ENCODE measurements at places on chromosomes 7 and 10.

GRCh38 chr10:101562231-101562630 lies 25.8 kb downstream of the POLL start:
- no peak for DNase-seq

- DNase-seq, result no peak
These were observed 584.9 kb downstream of the TNS3 start for GRCh38 chr7:46996972-46997371.

DNA sequence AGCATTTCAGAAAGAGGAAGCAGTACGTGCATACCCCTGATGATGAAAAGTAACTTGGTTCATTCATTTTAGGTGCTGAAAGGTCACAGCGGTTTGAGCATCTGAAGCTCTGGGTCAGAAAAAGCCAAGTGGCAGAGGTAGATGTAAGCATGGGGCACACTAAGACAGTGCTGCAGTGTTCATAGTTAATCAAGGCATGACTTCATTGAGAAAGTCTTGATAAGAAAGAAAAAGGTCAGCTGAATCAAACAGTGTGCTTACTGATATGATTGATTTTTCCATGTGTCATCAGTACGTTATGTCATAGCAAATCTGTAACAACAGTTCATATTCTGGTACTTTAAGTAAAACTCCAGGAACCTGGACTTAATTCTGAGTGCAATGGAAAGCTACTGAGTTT lies 107.7 kb upstream of the PCLO start:
- no peak for DNase-seq

DNA sequence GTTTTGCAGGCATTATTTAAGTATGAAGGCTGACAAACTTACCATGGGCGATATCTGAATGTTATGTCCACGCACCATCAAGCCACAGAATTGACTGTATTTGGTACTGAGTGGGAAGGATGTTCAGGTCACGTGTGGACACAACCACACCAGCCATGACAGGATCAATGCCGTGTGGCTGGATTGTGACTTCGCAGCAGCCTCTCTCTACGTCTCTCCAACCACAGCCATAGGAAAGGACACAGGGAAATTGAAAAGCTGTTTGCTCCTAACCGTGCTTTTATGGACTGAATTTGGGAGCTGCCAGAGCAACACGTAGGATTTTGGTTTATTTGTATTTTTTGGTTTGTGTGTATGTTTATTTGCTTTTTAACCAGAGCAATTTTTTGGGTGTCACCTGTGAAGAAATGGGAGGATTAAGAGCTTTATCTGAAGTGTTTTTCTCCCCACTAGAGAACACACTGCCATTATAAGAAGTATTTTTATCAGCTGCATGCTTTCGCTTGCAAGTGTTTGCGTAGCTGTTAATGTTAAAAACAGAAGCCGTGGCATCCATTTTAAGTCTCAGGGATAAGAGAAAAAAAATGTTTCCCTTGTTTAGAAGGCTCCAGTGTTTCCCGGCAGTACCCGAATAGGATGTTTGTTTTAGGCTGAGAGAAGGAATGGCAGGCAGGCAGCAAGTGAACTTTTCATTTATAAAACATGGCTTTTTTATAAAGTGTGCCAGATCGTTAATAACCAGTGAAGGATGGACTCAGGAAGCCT lies 401.1 kb upstream of the NFE2L3 start:
- DNase-seq, result no peak

DNA sequence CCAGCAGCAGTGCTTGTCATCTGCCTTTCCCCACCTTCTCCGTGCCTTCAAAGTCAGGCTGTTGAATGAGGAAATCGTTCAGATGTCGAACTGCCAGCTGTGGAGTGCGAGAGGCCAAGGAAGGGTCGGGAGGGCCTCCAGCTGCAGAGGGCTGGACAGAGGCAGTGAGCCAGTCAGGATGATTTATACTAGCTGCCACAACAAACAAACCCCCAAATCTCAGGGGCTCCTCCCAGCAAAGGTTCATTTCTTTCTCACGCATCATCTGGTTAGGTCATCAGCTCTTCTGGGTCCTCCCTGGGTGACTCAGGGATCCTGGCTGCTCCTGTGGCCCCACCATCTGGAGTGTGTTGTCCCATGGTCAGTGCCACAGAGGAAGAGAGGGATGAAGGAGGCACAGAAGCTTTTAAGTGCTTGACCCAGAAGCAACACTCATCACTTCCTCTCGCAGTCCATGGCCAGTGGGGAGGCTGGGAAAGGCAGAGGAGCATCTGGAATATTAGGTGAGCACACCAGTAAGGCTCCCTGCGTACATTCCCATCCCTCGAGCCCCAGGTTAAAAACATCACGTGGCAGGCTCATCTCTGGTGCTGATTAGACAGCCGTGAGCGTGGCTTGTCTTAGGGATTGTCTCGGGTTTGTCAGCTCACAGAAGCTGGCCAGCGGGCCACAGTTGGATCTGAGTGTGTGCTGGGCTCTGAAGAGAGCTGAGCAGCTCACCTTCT lies 140.7 kb downstream of the RGS10 start:
- DNase-seq, result peak; percentile 41

- DNase-seq, result no peak
These were observed 25.8 kb upstream of the TMEM120A start for GRCh38 chr7:76020031-76020714.

GRCh38 chr7:48473205-48473865 lies 302.1 kb downstream of the ABCA13 start:
- DNase-seq, result no peak

- DNase-seq, result no peak
These were observed 163.1 kb upstream of the PLXNA4 start for GRCh38 chr7:132739271-132739955.

DNA sequence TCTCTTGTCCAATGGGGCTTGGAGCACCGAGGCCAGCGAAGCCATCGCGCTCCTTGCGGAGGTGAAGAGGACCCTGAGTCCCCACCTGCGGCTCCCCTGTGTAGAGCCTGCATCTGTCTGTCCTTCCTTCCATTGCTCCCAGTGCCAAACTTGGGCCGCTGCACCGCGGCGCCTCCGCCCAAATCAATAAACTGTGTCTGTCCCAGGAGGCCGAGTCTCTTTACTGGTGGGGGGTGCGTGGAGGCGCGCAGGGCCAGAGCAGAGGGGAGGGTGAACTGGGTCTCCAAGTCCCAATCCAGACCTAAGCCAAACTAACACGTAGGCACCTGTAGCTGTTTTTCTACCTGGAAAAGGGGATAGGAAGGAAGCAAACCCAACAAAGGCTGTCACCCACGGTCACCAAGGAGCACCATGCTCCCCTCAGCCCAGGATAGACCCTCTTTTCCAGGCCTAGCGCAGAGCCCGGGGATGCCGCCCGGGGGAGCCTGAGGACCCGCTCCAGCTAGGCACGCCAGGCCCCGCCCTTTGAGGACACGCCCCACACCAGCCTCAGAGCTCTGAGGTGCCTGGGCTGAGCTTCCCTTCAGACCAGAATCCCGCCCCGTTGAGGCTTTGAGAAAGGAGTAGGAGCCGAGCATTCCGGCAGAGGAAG lies 1.2 kb upstream of the CHAT start:
- DNase-seq, result no peak

GRCh38 chr10:30775779-30776591 lies 146.4 kb upstream of the LYZL2 start:
- no peak for DNase-seq

- DNase-seq, result no peak
These were observed 144.4 kb upstream of the CDCA7L start for GRCh38 chr7:22090107-22090506.

GRCh38 chr10:87092376-87092860 lies 2.2 kb downstream of the GLUD1 start:
- DNase-seq, result no peak

DNA sequence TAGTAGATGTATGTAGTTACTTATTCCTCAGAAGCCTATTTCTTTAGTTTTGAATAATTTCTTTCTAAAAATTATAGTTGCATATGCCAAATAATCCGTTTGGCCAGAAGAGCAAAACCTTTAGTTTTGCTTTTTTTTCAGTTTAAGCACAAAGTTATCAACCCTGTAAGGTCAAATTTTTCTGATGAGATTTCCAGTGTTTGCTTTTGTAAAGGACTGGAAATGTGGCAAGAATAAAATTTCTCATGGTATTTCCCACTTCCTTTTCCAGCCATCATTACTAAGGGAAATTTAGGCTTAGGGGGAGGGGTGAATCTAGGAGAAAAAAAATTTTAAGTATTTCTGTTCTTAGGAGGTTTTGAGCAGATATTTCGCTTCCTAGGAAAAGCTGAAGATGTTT lies 7.6 kb downstream of the CALD1 start:
- DNase-seq, result no peak
